ENCODE measurements at places on chromosomes 3 and 15.

DNA sequence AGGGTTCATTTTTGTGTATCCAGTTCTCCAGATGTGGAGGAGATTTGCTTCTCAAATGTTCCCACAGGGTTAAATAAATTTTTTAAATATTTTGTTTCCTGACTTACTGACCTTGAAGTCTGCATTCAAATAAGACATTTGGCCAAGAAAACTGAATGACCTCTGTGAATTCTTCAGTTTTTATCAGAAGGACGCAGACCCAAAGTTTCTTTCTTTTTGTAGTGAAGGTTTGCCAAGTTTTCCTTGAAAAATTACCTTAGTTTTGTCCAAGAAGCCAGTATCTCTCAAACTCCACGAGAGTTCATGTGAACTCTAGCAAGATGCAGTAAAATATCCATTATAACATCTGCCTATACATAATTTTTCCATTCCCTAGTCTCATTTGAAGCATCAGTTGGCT, 202.9 kb downstream of the ZMAT3 start:
- DNase-seq: no peak

GRCh38 chr15:82300883-82301282, 38.3 kb downstream of the SAXO2 start:
- no peak for DNase-seq

GRCh38 chr3:155382396-155383042, 89.0 kb upstream of the STRIT1 start:
- DNase-seq: no peak

- DNase-seq: no peak
These were observed 12.7 kb upstream of the ZNF609 start for GRCh38 chr15:64447536-64448315.

DNA sequence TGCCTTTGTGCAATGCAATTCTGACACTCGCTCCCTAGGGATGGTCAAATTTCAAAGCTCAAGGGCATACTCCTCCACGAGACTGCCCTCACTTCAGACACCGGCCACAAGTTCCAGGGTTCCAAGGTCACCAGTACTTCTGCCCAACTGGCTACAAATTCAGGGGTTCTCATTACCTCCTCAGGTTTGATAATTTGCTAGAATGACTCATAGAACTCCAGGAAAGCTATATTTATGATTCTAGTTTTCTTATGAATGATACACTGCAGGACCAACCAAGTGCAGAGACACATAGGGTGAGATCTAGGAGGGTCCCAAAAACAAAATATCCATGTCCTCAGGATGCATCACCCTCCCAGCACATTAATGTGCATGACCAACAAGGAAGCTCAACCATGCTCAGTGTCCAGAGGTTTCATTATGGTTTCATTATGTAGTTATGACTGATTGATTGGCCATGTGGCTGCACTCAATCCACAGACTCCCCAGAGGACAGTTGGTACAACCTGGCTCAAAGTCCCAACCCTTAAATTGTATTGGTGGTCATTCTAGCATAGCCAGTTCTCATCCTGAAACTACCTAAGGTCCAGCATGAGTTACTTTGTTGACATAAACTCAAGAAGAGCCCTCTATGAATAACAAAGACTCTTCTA, 170.4 kb upstream of the LRRN1 start:
- no peak for DNase-seq

- no peak for DNase-seq
These were observed 43.0 kb downstream of the BCL2L10 start for GRCh38 chr15:52069559-52069958.

GRCh38 chr3:195348426-195349115, 77.6 kb upstream of the XXYLT1 start:
- no peak for DNase-seq

DNA sequence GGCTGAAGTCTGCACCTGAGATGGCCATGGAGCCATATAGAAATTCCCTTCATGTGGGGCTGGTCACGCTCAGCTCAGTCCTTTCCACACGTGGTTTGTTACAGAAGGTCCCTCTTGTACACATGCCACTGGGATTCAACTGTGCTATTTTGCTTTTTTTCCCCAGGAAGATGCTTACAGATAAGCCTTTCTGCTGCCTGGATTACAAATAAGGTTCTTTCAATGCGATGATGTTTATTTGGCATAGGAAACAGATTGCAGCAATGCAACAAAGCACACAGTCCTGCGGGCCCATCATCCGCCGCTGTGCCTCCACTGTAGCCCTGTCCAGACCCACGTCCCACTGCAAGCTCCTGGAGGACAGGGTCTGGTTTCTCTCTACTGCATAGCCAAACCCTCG, 124.8 kb downstream of the XXYLT1 start:
- DNase-seq: no peak

GRCh38 chr3:54042259-54042823, 80.0 kb upstream of the CACNA2D3 start:
- DNase-seq: no peak

- DNase-seq: no peak
These were observed 84.8 kb downstream of the DCLK3 start for GRCh38 chr3:36679384-36680200.

DNA sequence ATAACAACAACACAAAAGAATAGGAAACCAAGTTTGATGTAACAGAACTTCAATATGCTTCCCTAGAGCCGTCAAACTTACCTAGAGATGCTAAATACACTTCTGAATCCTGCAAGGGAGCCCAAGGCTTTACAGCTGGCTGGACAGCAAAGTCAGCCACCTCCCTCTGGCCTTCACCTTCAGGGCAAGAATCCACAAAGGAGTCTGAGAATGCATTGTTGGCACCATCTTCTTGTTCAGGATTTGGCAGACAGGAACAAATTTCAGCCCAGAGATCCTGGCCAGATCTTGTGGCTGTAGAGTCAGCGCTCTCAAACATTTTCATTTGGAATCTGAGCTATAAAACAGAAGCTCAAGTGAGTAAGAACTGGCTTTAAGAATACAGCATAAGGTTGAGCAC, 2.2 kb downstream of the CCDC32 start:
- no peak for DNase-seq

- no peak for DNase-seq
These were observed 12.8 kb downstream of the CHST2 start for GRCh38 chr3:143132246-143132980.

Data from CD4-positive, alpha-beta T cell treated with Interleukin-4 for 4 hours (primary cell).